Activated CD4-positive, CD25-positive, alpha-beta regulatory T cell (primary cell): ENCODE measurements at places on chromosomes 12 and 14.

DNA sequence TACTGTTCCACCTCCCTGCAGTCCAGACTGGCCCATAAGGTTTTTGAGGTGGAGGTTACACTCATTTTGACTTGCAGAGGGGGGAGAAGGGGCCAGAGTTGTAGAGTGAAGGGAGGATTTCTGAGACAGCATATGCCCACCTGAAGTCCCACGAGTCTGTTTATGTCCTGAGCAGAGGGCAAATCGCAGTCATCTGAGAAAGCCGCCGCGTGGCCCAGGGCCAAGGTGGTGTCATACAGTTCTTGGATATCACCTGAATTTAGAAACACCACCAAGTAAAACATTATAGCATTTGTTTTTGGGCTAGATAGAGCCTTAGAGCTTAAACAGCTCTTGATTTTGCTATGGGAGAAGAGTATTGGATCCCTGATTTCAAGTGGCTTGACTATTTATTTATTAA is 30.9 kb downstream of the TDG start:
- DNase-seq = no peak

DNA sequence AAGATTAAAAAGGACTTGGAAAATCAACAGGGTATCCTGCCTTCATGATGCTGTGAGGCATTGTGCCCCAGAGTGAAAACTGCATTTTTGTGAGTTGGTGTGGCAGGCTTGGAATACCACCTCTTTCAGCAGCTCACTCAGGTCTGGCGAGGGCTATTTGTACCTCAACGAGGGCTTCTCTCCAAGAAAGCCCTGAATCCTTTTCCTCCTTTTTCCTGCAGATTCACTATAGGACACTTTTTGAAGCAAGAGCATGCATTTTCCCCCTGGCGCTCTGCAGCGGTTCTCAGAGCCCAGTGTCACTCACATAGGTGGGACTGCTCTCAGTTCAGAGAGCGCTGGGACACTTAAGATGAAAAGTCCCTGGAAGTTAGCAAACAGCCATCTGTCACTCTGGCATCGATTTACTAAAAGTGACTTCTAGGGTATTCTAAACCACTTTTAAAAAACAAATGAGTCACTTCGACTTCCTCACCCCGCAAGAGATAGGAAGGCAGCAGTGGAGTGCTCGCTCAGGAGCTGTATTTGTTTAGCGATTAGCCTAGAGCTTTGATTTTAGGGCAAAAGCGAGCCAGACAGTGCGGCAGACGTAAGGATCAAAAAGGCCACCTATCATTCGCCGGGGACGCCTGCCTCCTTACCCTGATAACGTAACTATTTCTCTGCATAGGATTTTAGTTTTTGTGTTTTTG is 782 bp upstream of the LGR5 start:
- no peak for DNase-seq

DNA sequence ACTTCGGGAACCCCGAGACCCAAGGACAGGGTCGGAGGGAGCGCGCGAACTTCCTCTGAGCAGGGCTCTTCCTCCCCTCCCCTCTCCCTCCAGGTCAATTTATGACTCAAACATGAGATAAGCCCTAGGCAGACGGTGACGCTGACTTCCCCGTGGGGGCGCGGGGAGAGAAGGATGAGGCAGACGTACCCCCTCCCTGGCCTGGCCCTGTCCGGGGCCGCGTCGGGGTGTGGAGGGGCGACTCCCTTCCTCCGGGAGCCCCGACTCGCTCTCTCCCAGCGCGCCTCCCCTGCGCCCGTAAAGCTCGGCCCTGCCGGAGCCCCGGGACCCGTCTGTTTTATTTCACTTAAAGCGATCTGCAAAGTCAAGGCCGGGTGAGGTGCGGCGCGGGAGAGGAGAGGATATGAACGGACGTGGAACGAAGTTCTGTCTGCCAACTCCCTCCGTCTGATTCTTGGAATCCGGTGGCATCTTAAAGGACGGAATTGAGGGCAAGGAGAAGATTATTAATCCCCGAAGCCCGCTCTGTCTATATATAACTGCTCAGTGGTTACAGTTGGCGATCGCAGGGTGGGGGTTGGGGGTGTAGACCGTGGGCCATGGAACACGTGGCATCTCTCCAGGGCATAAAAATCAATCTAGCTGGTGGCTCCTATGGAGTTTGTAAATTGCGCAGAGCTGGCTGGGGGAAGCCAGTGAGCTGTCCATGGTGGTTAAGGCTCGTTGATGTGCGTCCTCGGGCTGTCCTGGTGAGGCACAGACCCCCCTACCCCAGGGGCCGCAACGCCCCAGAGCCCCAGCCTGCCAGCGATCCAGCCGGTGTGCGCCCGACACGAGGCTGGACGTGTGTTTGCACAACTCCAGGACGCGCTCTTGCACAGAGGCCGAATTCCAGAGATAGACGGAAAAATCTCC is 2.9 kb upstream of the PTHLH start:
- no peak for DNase-seq

DNA sequence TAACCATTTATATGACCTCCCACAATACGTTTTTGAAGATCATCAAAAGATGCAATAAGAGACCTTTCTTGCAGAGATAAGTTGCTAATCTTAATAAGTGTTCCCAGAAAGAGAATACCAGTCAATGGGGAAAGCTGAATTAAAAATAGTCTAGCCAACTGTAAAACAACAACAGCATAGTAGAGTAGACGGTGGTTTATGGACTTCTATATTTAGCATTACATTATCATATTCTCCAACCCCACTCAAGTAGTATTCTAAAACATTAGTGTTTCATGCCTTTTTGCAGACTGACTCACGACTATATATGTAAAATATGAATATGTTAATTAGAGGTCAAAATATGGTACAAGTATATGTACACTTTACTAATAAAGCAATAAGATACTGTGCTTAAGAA is 218.9 kb downstream of the MED13L start:
- no peak for DNase-seq

- DNase-seq = no peak
Observed at GRCh38 chr12:107448198-107448597, 237.4 kb upstream of the PWP1 start.

DNA sequence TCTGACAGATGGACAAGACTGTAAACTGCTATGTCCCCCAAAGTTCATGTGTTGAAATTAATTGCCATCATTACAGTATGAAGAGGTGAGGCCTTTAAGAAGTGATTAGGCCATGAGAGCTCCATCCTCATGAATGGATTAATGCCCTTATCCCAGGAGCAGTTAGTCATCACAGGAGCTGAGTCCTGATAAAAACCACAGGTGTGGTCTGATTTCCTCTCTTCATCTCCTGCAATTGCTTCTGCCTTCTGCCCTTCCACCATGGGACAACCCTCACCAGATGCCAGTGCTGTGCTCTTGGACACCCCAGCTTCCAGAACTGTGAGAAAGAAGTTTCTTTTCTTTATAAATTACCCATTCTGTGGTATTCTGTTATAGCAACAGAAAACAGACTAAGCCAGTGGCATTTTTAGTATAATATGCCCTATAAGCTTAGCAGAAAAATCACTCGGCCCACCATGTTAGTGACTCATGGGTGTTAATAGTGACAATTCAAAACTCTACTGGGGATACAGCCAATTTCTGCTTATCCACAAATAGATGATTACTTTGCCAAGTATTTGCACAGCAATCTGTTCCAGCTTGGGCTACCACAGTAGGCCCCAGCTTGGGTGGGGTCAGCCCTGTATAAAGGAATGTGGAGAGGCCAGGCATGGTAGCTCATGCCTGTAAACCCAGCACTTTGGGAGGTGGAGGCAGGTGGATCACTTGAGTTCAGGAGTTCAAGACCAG is 129.0 kb upstream of the BCL2L14 start:
- no peak for DNase-seq

GRCh38 chr12:114140576-114140975 is 174.5 kb upstream of the RBM19 start:
- no peak for DNase-seq

DNA sequence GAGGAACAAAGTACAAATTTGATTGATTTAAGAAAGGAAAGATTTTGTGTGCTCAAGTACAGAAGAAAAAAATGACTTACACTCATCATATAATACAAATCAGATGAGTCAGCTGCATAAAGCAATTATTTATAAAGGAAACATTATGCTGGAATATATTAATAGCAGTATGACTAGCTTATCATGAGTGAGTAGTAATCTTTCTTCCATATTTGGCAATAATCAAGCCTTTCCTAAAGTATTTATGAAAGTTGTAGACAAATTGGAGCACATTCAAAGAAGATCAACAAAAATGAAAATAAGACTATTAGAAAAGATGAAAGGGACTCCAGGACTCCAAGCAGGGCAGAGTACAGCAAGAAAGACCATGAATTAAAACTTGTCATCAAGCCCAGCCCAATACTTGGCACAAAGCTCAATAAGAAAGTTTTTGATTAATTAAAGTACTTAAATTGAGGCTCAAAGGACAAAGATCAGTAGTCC is 32.8 kb downstream of the CCER1 start:
- DNase-seq = no peak

DNA sequence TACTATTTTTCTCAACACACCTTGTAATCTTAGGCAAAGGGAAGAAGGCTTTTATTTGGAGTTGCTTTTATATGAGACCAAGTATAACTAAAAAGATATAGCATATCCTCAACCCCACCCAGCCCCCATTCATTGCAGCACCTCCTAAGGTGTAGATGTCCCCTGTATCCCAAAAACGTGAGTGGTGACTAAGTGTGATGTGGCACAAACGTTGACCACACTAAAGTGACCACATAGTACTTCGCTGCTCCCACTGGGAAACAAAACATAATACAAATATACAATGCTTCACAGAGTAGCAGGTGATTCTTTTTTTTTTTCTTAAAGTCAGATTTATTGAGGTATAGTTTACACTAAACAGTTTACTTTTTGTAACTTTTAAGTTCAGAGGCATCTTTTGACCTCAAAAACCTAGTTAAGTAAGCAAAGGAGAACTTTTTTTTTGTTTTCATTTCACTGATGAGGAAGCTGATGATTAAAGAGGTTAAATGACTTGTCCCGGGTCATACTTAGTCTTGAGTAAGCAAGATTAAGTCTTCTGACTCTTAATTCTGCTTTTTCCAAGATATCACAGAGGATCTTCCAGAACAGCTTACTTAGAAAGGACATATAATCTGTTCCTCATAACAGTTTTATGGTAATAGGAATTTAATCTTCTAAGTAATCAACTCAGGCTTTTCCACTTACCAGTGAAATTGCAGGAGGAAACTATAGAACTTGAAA is 245.2 kb upstream of the PLEKHG7 start:
- DNase-seq = no peak

GRCh38 chr14:56552615-56553014 is 27.0 kb upstream of the TMEM260 start:
- no peak for DNase-seq

- no peak for DNase-seq
Observed at GRCh38 chr14:58301416-58301815, 3.1 kb downstream of the ARID4A start.

- no peak for DNase-seq
Observed at GRCh38 chr14:92579244-92579936, 65.8 kb downstream of the RIN3 start.

GRCh38 chr12:20492251-20492760 is 124.0 kb downstream of the PDE3A start:
- no peak for DNase-seq

DNA sequence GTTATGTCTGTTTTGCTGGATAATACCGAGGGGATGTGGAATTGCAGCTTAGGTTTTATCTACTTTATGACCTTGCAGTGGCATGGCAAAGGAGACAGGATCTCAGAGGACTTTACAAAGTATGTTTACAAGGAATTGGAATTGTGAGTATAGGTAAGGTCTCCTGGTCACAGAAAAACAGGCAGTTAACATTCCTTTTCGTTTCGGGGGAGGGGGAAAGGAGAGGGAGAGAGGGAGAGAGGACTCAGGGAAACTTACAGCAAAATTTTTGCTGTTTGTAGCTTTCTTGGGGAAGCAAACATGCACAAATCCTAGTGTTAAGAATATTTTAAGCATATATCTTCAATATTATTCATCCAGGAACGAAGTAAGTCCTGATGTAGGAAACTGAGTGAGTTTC is 590.5 kb upstream of the LRFN5 start:
- DNase-seq = no peak

DNA sequence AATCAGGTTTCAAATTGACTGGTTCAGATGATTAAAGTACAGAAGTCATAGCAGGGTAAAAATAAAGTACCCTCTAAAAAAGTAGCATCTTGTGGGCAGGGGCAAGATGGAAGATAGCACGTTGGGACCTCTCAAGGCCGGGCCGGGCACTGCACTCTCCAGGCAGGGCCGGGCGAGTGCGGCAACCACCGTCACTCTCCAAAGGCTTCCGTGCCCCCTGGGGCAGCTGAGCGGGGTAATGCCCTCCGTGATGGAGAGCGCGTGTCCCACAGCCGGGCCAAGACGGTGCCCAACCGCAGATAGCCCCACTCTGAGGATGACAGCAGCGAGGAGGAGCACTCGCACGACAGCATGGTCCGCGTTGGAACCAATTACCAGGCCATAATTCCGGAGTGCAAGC is 8.6 kb upstream of the PLXNC1 start:
- no peak for DNase-seq

GRCh38 chr12:49540229-49541139 is 1.7 kb downstream of the KCNH3 start:
- no peak for DNase-seq

DNA sequence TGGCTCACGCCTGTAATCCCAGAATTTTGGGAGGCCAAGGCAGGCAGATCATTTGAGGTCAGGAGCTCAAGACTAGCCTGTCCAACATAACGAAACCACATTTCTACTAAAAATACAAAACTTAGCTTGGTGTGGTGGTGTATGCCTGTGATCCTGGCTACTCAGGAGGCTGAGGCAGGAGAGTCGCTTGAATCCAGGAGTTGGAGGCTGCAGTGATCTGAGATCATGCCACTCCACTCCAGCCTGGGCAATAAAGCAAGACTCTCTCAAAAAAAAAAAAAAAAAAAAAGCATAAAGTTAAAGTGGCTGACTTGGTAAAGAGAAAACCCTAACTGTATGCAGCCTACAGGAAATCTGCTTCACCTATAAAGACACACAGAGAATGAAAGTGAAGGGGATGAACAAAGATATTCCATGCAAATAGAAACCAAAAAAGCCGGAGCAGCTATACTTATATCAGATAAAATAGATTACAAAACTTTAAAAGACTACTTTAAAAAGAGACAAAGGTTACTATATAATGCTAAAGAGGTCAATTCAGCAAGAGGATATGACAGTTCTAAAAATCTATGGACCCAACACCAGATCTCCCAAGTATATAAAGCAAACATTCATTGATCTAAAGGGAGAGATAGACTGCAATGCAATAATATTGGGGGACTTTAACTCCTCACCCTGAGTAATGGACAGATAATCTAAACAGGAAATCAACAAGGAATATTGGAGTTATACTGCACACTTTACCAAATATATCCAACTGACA is 4.1 kb downstream of the CLEC2B start:
- DNase-seq = no peak

- no peak for DNase-seq
Observed at GRCh38 chr12:94663071-94663470, 12.7 kb upstream of the TMCC3 start.

GRCh38 chr12:108325018-108325358 is 14.1 kb downstream of the CMKLR1 start:
- no peak for DNase-seq

- DNase-seq = no peak
Observed at GRCh38 chr12:121454921-121455320, 55.0 kb downstream of the RNF34 start.
